ENCODE measurements at places on chromosomes 5 and 9.

- DNase-seq, result no peak
Measured at GRCh38 chr5:158267228-158267627, 408.3 kb upstream of the CLINT1 start.

GRCh38 chr5:78811121-78811817, 162.7 kb upstream of the LHFPL2 start:
- DNase-seq, result no peak

- no peak for DNase-seq
Measured at GRCh38 chr9:109940561-109940960, 160.6 kb downstream of the PALM2AKAP2 start.

- no peak for DNase-seq
Measured at GRCh38 chr9:33272061-33272460, 7.2 kb downstream of the CHMP5 start.

GRCh38 chr5:124021776-124022175, 509.8 kb downstream of the CSNK1G3 start:
- no peak for DNase-seq

- no peak for DNase-seq
Measured at GRCh38 chr5:104793755-104794080, 1231.1 kb upstream of the NUDT12 start.

DNA sequence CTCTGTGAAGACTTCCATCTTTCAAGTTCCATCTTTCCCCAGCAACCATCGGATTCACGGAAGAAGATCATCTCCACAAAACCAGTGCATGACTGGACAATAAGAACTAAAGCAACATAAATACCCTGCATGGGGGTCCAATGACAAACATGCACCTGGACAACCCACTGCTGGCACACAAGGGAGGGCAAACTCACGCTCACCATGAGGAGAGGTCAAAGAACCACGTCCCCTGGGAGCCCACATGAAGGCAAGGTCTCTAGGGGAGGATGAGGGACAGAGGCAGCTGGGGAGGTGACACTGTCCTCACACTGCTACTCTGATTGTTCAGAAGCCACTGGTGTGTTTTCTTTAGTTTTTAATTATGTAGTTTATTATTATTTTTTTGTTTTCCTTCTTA, 190.8 kb downstream of the MED10 start:
- no peak for DNase-seq

GRCh38 chr5:180642779-180643178, 6.6 kb downstream of the FLT4 start:
- no peak for DNase-seq

DNA sequence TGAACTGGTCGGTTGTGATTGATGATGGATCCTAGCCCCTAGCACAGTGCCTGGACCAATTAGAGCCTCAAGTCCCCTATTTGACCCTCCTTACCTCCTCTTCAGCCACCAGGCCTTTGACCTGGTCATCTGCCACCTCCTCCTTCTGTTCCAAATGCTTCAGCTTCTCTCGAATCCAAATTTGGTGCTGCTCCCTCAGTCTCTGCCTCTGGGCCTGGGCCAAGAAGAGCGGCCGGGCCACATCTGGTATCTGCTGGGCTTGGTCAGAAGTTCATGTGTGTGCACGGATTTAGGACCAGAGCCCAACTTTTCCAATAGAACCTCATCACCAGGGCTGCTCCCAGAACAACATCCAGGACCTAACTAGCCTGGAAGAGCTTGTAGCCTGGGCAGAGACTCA, 6.5 kb downstream of the SLC35A4 start:
- DNase-seq, result no peak

- no peak for DNase-seq
Measured at GRCh38 chr5:38925154-38925925, 79.5 kb downstream of the OSMR start.

DNA sequence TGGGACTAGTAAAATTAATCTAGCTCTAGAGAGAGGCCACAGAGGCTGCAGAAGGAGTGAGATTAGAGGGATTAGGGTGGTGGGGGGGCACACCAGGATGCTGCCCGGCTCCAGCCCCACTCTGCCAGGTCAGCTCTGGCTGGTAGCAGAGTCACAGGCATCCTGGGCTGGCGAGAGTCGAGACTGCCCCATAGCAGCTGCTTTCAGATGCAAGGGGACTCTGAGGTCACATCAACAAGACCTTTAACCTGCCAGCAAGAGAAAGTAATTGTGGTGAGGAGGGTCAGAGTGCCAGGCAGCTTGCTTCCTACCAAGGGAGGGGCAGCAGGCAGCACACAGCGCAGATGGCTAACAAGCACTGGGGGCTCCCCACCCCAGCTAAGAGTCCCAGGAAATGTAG, 7.5 kb downstream of the EPB41L4B start:
- no peak for DNase-seq

DNA sequence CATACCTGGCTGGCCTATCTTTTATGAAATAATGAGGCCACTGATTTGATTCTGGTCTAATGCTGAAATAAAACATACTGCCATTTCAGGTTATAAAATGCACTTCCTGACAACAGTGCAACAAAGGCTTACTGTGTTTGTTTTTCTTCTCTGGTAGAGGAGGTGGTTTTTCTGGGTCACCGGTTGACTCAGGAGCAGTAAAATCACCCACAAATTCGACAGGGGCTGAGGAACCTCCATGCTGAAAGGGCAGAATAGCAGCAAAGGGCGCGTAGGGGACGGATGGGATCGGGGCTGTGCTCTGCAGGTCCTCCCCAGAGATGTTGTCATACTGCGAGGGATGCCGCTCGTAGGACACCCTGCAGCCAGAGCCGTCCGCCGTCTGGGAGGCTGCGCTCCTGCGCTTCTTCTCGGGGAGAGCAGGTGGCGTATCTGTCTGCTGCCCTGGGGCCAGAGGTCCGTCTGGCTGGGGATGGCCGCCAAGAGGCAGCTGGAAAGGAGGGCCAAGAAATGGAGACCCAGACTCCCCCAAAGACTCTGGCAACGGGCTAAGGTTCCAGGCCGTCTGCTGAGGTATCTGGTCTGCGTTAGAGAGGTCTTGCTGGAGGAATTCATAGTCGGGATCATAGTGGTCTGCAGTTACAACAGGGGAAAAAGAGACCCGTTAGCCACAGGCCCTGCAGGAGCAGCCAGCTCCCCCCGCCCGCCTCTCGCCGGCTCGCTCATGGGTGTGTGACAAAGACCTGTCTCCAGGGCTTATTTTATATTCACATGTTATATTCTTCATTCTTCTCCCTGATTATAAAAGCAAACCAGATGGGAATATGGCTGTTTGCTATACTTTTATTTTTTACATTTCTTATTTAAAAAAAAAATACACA, 80.7 kb downstream of the PRRT1B start:
- DNase-seq, result no peak

DNA sequence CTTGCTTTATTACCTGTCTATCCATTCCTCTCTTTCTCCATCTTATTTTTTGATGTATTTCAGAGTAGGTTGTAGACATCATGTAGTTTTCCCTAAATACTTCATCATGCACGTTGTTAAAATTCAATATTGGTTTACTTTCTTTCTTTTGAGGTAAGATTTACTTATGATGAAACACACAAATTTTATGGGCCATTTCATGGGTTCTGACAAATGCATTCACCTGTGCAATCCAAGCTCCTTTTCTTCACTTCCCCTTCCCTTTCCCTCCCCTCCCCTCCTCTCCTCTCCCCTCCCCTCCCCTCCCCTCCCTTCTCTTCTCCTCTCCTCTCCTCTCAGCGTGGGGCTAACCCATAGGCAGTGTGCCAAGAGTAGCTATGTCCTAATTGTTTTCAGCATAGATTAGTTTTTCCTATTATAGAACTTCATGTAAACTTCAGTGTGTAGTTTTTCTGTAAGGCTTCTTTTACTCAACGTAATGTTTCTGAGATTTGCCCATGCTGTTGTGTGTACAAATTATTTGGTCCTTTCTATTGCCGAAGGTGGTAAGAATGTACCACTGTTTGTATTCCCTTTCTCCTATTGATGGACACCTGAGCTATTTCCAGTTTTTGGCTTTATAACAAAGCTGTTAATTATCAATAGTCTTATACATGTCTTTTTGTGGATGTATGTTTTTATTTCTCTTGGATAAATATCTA, 92.9 kb upstream of the CLINT1 start:
- no peak for DNase-seq

DNA sequence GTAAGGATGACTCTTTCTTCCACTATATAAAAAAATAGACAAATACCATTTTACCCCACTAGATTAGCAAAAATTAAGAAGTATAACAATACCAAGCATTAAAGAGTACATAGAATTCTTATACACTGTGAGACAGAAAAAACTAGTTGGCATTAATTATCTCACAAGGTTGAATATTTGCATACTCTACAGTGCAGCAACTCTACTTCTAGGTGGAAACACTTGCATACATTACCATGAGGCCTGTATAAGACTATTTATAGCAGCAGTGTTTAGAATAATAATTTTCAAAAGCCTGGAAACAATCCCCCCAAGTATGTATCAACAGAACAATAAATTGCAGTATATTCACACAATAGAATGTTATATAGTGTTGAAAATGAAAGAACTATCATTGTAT, 19.0 kb upstream of the PURA start:
- no peak for DNase-seq

DNA sequence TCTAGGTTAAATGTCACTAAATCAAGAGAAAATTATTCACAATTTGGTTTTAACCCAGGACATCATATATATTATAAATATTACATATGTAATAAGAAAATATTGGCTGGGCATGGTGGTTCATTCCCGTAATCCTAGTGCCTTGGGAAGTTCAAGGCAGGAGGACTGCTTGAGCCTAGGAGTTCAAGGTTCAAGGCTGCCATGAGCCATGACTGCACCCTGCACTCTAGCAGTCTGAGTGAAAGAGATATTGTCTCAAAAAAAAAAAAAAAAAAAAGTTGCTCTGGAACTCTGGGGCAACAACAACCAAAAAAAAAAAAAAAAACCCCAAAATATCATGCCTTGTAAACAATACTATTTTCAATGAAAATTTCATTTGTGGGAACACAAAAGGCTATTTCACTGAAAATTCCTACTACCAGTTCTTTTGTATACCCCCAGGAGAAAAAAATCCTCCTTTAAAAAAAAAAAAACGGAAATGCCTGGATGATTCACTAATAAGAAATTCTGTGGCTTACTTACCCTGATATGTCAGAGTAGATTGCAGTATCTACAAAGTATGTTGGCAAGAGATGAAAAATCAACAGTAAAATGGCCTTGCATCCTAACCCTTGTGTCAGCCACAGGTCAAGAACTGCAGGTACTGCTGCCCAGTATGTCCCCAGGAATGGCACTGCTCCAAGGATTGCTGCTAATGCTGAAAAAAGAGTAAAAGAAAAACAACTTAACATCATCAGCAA, 22.6 kb upstream of the CTNNAL1 start:
- peak; percentile 63 for DNase-seq

- DNase-seq, result no peak
Measured at GRCh38 chr5:89951876-89952275, 457.7 kb downstream of the CETN3 start.

- no peak for DNase-seq
Measured at GRCh38 chr9:109186857-109187520, 19.9 kb upstream of the FRRS1L start.

GRCh38 chr9:33719581-33720374, 75.6 kb upstream of the PRSS3 start:
- DNase-seq, result peak; percentile 9

DNA sequence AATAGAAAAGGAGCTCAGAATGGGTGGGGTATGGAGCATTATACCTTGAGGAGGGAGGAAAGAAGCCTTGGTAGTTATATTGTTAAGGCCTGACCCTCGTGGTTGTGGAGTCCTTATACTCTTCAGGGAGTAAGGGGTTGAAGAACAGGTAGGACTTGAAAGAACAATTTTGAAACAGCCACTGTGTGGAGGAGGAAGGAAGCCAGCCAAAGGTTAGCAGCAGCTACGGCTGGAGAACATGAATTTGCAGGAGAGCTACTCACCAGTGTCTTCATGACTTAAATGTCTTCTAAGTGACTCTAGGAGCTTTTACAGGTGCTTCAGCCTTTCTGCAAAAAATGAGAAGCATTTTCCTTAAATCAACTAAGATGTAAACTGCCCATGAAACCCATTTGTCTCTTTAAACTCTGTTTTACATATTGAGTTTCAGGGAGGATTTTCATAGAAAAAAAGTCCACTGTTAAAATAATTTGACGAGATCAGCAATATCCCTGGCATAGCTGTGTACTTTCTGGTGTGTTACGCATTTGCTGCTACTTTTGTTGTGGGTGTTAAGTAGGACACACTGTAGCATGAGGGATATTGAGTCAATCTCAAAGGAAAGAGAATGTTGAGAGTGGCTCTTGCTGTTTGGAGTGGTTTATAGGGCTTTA, 110.6 kb upstream of the ELL2 start:
- DNase-seq, result no peak
